ENCODE measurements at places on chromosomes 1 and 21.

- DNase-seq = no peak
Measured at GRCh38 chr1:17603091-17603841, 63.8 kb downstream of the ARHGEF10L start.

- DNase-seq = no peak
Measured at GRCh38 chr1:157652859-157653493, 47.6 kb downstream of the FCRL3 start.

- DNase-seq = no peak
Measured at GRCh38 chr1:206899717-206900116, 2.5 kb downstream of the IL24 start.

- DNase-seq = peak; percentile 3
Measured at GRCh38 chr1:30450818-30451233, 272.6 kb downstream of the MATN1 start.

DNA sequence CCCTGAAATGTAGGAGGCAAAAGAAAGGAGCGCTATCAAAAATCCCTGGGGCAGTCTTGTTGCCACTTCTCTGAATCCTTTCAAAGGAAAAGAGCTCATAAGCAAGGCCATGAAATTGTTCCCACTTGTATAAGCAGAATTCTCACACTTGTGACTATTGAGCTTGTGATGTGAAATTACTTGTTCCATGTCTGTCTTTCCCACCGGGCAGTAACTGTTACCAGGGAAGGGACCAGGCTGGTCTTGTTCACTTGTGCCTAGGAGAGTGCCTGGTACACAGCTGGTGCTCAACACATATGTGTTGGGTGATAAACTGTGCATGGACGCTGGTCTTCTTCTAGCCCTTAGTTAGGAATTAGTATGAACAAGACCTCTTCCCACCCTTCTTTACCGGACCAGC lies 150.6 kb downstream of the CDC7 start:
- DNase-seq = no peak

GRCh38 chr1:3778590-3779264 lies 6.2 kb downstream of the SMIM1 start:
- DNase-seq = no peak

GRCh38 chr1:226440512-226440911 lies 32.6 kb upstream of the PARP1 start:
- DNase-seq = no peak

DNA sequence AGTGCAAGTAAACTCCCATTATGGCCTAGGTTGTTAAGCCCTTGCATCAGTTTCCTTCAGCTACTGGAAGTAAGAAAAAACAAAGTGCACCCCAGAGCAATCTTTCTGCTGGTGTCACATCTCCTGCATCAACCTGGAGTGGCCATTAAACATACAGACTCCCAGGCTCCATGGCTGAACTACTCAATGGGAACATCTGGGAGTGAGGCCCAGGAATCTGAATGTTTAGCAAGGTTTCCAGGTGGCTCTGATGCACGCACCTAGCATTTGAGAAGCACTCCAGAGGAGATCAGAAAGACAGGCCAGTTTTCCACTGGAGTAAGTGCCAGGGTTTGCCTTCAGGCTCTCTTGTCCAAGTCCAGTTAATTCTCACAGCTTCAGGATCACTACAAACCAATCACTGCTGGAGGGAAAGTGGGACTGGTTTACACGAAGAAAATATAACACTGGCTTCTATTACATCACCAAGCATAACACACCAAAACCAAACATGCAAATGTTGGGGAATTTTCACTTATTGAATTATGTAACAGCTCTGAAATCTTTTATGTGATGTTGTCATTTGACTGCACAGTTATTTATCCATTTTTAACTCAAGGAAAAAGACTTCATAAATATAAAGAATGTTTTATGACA lies 22.3 kb upstream of the ABCA4 start:
- DNase-seq = no peak

DNA sequence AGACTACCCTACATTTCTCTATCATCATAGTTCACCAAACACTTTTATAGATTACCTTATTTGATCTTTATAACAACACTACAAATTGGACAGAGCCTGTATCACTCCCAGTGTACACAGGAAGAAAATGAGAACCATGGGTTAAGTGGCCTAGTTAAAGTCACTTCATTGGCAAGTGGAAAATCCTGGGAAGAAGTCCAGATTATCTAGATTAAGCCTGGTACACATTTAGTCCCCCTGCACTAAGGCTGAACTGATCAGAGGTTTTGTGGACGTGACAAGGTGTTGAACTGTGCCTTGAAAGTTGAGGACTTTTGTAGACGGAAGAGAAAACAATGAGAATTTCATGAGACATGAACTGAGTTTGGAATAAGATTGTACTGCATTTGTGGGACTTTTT lies 7.5 kb upstream of the USH2A start:
- no peak for DNase-seq

DNA sequence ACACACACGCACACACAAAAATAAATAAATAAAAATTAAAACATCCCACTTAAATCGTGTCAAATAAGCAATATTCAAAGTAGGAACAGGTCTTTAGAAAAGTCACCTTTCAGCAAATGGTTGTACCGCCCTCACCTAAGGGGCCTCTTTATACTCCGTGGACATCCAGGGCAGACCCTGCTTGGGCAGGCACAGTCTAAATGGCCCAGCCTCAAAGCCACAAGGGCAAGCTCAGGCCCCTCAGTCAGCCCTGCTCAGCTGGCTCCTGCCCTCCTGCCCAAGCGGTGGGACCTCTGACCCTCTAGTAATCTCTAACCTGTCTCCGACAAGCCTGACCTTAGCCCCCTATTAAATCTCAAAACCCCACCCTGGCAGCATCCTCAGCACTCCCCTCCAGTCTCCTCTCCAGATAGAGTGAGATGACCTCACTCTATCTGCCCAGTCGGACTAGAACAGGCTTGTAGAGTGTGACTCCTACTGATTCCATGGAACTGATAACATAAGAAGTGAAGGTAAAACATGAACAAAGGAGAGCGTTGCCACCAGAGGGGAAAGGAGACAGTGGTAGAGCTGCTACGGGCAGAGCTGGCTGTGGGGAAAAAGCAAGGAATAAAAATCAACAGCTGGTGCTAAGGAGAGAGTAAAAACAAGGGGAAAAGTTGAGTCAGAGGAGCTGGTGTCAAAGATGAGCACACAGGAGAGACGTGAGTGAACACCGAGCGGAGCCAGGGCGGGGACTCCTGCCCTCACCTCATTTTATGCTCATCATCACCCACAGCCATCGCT lies 36.0 kb downstream of the SIPA1L2 start:
- no peak for DNase-seq

- no peak for DNase-seq
Measured at GRCh38 chr1:187894349-187894748, 1065.6 kb downstream of the PLA2G4A start.

- DNase-seq = no peak
Measured at GRCh38 chr21:45498646-45499000, 43.6 kb downstream of the SLC19A1 start.

GRCh38 chr1:40301066-40301465 lies 16.0 kb downstream of the COL9A2 start:
- no peak for DNase-seq

- DNase-seq = no peak
Measured at GRCh38 chr1:11054666-11055065, 5.2 kb downstream of the SRM start.

DNA sequence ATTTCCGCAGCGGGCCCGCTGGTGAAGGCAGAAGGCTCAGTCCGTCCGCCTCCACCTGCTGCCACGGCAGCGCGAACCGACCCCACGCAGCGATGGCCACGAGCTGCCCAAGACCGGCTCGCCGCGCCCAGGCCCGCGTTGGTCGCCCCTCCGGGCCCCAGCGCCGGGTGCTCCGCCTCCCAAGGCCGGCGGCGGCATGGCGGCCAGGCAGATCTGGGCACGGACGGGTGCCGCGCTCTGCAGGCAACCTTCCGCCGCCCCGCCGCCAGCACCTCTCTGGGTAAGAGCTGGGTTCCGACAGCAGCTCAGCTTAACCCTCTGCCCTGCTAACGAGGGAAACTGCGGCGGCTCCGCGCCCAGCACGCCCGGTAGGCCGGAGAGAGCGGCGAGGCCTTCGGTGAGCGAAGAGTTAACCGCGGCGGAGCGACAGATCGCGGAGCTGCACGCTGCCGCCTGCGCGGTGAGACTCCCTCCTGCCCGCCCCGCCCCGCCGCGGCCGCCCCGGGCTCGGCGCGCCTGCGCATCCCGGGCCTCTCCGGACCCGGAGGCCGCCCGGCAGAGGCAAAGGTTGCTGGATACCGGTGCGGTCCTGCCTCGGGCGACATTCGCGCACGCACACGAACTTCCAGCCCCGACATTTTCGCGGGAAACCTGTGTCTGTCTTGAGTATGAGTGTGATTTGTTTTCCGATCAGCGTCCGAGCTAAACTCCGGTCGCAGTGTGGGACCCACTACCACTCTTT lies at the start of gene C1orf53:
TSS of gene C1orf53 (plus strand) at position 177 of the 742 bp plus-strand sequence. CDS start at position 197, 20 bp downstream.
- DNase-seq = peak; percentile 100

DNA sequence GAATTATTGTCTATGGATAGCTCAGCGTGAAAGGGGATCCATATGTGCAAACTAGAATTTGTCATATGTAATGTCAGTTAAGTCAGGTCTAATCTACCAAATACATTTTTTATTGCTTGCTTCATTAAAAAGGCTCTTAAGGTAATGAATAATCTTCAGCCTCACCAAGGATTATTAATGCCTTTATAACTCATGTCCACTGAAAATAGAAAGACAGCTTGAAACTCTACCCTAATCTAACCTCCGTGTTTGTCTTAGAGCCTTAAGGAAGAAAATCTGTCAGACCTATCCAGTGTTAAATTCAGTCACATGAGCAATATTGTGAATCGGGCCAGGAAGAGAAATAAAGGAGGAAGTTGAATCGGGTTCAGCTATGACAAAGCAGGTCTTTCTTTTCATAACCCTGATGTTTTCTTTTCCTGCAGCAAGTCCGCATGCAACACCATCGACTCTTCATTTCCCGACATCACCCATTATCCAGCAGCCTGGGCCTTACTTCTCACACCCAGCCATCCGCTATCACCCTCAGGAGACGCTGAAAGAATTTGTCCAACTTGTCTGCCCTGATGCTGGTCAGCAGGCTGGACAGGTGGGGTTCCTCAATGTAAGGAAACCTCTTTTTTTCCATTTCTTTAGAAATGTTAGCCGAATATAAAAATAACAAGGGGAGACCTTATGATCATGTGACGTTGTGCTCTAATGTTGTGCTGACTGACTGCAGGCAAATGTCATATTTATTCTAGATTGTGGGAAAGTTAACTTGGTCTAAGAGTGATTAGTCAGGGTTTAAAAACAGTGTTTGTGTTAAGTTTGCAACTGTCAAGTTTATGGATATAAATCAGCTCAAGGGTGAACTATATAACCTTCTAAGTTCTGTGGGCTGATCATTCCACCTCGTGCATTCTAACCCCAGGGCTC lies 321.0 kb downstream of the TM2D1 start:
- no peak for DNase-seq

GRCh38 chr1:15168479-15168878 lies 14.9 kb downstream of the TMEM51 start:
- peak; percentile 76 for DNase-seq

- DNase-seq = peak; percentile 43
Measured at GRCh38 chr1:60171801-60172200, 98.2 kb upstream of the C1orf87 start.

GRCh38 chr21:32484706-32485380 lies 72.3 kb downstream of the EVA1C start:
- DNase-seq = no peak

DNA sequence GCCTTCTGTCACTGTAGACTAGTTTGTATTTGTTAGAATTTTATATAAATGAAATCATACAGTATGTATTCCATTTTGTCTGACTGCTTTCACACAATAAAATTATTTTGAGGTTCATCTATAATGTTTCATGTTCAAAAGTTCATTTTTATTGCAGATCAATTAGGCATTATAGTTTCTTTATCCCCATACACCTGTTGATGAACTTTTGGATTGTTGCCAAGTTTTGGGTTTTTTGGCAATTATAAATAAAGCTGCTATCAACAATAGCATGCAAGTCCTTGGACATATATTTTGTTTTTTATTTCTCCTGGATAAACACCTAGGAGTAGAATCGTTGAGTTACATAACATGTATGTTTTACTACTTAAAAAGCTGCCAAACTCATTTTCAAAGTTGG lies 47.1 kb upstream of the FAM3B start:
- DNase-seq = no peak

DNA sequence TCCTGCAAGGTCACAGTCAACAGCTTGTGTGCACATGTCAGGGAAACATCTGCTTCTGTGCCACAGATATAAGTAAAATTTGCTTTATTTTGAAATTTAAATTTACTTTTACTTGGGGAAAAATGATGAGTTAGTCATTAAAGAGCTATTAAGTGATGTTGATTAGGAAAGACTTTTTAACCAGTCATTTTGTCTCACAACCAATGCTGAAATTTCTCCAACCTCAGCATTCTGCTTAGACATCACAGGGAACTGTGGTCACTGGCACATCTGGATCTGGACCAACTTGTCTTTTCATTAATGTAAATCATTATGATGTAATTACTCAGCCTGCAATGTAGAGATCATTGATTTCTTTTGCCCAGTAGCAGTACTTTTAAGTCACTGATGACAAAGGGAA lies 301.0 kb downstream of the TTLL7 start:
- no peak for DNase-seq

DNA sequence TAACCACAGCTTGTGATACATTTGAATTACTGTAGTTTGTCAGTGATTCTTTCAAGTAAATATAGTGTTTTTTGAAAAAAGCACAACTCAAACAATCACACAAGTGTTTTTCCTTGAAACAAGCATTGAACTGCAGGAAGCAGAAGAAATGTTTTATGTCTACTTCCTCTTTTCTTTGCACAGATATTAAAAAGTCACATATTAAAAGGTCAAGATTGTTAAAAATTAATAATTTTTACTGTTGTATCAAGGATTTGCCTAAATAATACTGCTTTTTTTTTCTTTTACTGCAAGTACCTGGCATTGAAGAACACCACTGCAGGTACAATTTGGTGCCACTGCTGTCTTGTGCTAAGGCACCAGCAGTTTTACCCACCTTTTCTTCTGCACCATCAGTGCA lies 214.2 kb upstream of the C1orf105 start:
- DNase-seq = no peak

- DNase-seq = peak; percentile 52
Measured at GRCh38 chr1:38018864-38019343, 6.4 kb downstream of the UTP11 start.

DNA sequence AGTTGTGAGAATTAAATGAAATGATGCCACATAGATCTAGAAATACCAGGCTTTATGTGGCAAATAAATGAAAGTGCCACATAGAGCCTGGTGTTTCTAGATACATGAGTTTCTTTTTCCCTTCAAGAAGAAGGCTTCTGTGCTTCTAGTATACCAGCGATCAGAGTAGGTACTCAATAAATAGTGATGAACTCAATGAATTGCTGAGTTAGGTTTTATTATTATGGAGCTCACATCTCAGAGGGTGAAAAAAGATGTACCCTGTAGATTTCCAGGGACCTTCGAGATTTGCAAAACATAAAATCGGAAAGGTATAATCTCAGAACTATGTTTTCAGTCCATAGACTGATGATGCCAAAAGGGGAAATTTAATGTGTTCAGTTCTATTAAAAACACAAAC lies 2.3 kb upstream of the CLSTN1 start:
- DNase-seq = no peak

- peak; percentile 9 for DNase-seq
Measured at GRCh38 chr1:41108696-41109275, 87.3 kb upstream of the SLFNL1 start.

- no peak for DNase-seq
Measured at GRCh38 chr1:70247768-70248167, 26.6 kb downstream of the SRSF11 start.

Data from AG20443 (cell line).